ENCODE measurements at places on chromosomes 1 and 21. TPM values are rescaled to one million over a fixed set of nuclear protein-coding genes. Genes with fewer than 3 reads are reported as not detected.

DNA sequence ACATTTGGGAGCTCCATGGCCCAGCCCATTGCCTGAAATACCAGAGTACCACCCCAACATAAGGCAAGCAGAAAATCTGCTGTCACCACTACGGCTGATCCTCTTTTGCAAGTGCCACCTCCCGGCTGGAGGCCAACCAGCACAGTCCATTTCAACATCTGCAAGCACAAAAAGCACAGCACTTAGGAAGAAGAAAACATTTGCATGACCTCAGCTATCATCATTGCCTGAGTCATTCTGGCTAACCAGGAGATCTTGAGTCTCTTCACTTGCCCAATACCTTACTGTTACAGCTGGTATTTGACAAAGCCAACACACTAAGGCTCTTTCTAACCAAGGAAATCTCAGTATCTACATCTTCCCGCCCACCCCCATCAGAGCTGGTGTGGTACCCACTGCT lies 55.9 kb downstream of the NEK7 start:
- no peak for DNase-seq

GRCh38 chr1:230487773-230488428 lies 61.8 kb upstream of the PGBD5 start:
- DNase-seq, result peak; percentile 88

DNA sequence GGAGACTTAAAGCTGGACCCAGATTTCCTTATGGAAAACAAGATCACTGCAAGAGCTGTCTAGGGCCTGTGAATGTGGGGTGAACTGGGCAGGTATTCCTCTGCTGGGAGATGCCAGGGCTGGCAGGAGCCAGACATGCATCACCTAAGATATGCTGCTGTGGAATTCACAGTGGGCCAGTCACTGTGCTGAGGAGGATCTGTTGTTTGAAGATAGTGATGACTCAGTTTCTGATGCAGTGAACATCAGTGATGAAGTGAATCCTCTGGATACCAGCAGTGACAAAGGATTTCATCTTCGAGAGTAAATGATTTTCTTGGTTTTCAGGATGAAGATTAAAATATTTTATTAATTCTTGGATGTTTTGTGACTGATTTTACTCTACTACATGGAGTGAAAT lies 29.9 kb upstream of the CAMSAP2 start:
- no peak for DNase-seq

GRCh38 chr1:115056395-115056798 lies 26.8 kb downstream of the TSHB start:
- DNase-seq, result no peak

Gene DNAJC28
- 1.3 TPM for total RNA-seq

- DNase-seq, result no peak
These were observed 59.7 kb upstream of the CD34 start for GRCh38 chr1:207970329-207971233.

- peak; percentile 77 for DNase-seq
These were observed 107.5 kb downstream of the GDAP2 start for GRCh38 chr1:117821774-117822482.

- DNase-seq, result no peak
These were observed 133.1 kb upstream of the C1orf174 start for GRCh38 chr1:4033129-4033676.

GRCh38 chr1:112557385-112557784 lies 48.6 kb downstream of the WNT2B start:
- DNase-seq, result no peak

GRCh38 chr1:229495782-229496181 lies 12.4 kb downstream of the NUP133 start:
- no peak for DNase-seq

DNA sequence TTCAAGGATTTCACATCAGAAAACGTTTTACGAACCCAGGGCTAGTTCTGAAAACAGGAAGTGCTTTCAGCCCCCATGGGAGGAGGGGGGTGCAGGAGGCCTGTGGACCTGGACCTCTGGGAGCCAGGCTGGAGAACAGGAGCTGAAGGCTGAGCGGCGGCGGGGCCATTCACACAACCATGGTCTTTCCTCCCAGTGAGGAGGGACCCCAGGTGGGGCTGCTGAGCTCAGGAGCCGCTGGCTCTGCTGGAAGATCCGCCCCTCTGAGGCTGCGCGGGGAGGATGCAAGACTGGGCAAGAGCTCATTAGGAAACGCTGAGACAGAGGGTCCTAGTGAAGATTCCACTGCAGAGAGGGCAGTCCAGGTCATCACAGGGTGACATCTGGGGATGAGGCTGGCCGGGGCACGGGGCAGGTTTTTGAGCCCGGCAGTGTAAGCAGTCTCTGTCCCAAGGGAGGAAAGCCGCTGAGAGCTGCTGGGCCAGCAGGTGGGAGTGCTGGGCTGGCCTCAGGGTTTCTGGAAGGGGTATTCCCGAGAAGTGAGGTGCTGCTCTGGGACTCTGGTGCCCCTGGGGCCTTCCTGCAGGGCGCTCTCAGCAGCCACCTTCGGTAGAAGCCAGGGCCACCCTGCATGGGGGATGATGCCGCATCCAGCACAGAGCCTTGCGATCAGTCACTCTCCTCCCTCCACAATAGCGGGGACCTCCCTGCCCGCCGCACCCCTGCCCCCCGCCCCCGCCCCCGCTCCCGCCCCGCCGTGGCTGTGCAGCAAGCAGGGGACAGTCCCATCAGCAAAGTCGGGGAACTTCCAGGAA lies 7.5 kb downstream of the MX2 start:
- DNase-seq, result peak; percentile 33

Gene PLA2G5
- total RNA-seq, result 0.52 TPM

GRCh38 chr1:100362821-100363466 lies 10.6 kb downstream of the CDC14A start:
- DNase-seq, result no peak

- DNase-seq, result no peak
These were observed 1098.6 kb upstream of the NCAM2 start for GRCh38 chr21:19899645-19900044.
